ENCODE measurements at places on chromosomes 1 and 21.

DNA sequence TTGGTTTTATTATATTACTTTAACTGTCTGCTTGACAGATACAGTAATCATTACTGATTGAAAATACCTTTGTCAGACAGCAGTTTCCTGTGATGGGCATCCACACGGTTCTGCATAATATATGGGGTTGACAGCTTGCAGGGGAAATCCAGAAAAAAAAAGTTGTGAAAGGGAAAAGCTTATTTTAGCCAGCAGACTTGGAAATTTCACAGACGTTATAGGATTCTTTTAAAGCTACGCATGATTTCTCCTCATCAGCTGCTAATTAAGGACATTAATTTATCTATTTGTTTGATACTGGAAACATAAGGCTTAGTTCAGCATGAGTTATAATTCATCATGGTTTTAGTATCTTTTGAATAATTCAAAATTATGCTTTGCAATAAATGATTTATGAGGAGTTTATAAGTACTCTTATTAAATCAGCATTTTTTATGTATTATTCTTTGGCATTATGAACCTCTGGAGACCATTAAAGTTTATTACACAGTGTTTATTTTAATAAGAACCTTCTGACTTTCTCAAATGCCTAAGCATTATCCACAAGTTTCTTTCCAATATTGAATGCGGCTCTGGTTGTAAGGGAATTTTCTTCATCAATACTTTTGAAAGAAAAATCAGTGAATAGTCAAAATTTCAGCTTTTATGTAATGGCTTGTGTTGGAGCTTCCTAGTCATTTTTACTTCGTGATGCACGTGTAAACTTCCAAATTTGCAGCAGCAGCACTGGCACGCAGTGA lies 235.3 kb upstream of the KCNK2 start:
- H3K27me3 ChIP-seq, result no peaks in the 10 kb centered on the region
- H3K27ac ChIP-seq, result no peak overlapping the region
- DNase-seq, result peak; percentile 18

- no peak overlapping the region for H3K27ac ChIP-seq
- H3K27me3 ChIP-seq, result no peaks in the 10 kb centered on the region
- peaks cover 3% of the 10 kb centered on the region for H3K4me1 ChIP-seq
- DNase-seq, result no peak
- H3K36me3 ChIP-seq, result no peaks in the 10 kb centered on the region
- no peak overlapping the region for H3K4me3 ChIP-seq
Observed at GRCh38 chr1:70462611-70463010, 51.5 kb downstream of the CTH start.

DNA sequence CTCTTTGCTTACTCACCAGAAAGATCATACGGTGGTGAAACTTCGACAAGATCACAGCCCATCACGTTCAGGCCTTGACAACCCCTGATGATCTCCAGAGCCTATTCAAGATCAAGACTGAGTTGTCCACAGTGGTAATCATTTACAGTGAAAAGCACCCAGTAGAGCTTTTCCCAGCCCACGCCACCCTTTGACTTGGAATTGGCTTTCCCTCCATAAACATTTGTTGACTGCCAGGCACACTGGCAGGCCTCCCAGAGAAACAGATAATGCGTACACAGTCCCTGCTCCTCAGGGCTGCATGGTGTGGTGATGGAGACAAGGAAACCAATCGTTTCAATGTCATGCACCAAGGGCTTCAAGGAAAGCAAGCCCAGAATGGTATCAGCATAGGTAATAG lies 10.1 kb downstream of the AGMAT start:
- peak; percentile 38 for DNase-seq
- no peaks in the 10 kb centered on the region for H3K27me3 ChIP-seq
- H3K4me3 ChIP-seq, result no peak overlapping the region
- no peaks in the 10 kb centered on the region for H3K4me1 ChIP-seq

GRCh38 chr1:2288311-2288710 lies 60.2 kb downstream of the SKI start:
- peaks cover 57% of the 10 kb centered on the region for H3K4me1 ChIP-seq
- no peak overlapping the region for H3K27ac ChIP-seq
- no peak overlapping the region for H3K4me3 ChIP-seq
- no peaks in the 10 kb centered on the region for H3K36me3 ChIP-seq
- no peaks in the 10 kb centered on the region for H3K27me3 ChIP-seq
- DNase-seq, result no peak

- no peaks in the 10 kb centered on the region for H3K4me1 ChIP-seq
- H3K27me3 ChIP-seq, result no peaks in the 10 kb centered on the region
- no peak overlapping the region for H3K27ac ChIP-seq
- H3K4me3 ChIP-seq, result no peak overlapping the region
- no peak for DNase-seq
Observed at GRCh38 chr1:47915677-47916353, 81.4 kb downstream of the TRABD2B start.

- no peak overlapping the region for H3K27ac ChIP-seq
- peaks cover 41% of the 10 kb centered on the region for H3K36me3 ChIP-seq
- DNase-seq, result no peak
- no peak overlapping the region for H3K4me3 ChIP-seq
- no peaks in the 10 kb centered on the region for H3K27me3 ChIP-seq
Observed at GRCh38 chr1:10283318-10283984, 73.1 kb downstream of the KIF1B start.

GRCh38 chr1:15974855-15975254 lies 1.0 kb downstream of the ZBTB17 start:
- DNase-seq, result no peak
- H3K36me3 ChIP-seq, result peaks cover 2% of the 10 kb centered on the region
- peaks cover 7% of the 10 kb centered on the region for H3K4me1 ChIP-seq
- no peak overlapping the region for H3K4me3 ChIP-seq
- no peaks in the 10 kb centered on the region for H3K27me3 ChIP-seq

GRCh38 chr1:26066160-26066559 lies 1.3 kb downstream of the TRIM63 start:
- no peak for DNase-seq
- no peaks in the 10 kb centered on the region for H3K27me3 ChIP-seq
- H3K4me3 ChIP-seq, result no peak overlapping the region
- peaks cover 7% of the 10 kb centered on the region for H3K4me1 ChIP-seq
- H3K36me3 ChIP-seq, result no peaks in the 10 kb centered on the region

DNA sequence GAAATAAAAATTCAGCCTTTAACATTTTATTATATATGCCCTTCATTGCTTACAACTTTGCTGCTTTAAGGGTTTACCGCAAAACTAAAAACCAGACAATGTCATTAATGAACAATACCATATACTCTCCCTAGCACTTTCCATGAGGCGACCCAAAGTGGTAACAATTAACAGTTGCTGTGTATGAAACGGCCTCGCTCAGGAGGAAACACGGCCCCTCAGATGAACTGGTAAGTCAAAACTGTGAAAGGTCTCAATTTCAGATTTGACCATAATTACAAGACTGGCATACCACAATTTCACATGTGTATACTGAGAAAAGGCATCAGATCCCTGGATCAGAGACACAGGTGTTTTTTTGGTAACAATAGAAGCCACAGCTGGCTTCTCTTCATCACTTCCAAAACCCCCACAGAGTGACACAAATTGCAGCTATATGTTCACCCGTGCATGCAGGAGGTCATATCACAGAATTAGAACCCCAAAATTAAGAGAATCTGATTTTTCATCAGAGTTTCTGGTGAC lies 611.9 kb upstream of the ADAMTS5 start:
- no peak for DNase-seq
- H3K27me3 ChIP-seq, result no peaks in the 10 kb centered on the region
- no peaks in the 10 kb centered on the region for H3K4me1 ChIP-seq
- H3K36me3 ChIP-seq, result no peaks in the 10 kb centered on the region
- H3K27ac ChIP-seq, result no peak overlapping the region

- no peaks in the 10 kb centered on the region for H3K27me3 ChIP-seq
- H3K27ac ChIP-seq, result peak overlapping the region; percentile 9
- no peak overlapping the region for H3K4me3 ChIP-seq
- DNase-seq, result no peak
- no peaks in the 10 kb centered on the region for H3K36me3 ChIP-seq
Observed at GRCh38 chr21:42260121-42260520, 41.2 kb downstream of the ABCG1 start.

- H3K4me1 ChIP-seq, result no peaks in the 10 kb centered on the region
- no peak for DNase-seq
- no peaks in the 10 kb centered on the region for H3K36me3 ChIP-seq
- H3K27me3 ChIP-seq, result no peaks in the 10 kb centered on the region
- H3K4me3 ChIP-seq, result no peak overlapping the region
Observed at GRCh38 chr1:176379626-176380339, 83.2 kb upstream of the PAPPA2 start.

DNA sequence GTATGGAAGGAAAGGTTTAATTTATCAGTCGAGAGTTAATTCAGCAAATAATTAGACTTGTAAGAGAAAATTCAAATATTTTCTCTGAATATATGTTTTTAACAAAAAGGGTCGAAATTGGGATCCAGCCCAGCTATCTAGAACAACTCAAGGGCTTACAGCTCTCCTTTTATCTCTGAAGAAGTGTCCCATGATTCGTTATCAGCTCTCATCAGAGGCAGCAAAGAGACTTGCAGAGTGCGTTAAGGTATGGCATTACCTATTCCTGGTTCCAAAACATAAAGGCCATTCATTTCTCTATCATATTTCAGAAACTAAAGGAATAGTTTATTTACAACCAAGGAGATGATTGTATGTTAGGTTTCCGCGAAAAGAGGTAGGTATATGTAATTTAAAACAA lies 9.4 kb downstream of the VPS45 start:
- no peak for DNase-seq
- no peak overlapping the region for H3K4me3 ChIP-seq
- no peaks in the 10 kb centered on the region for H3K4me1 ChIP-seq
- no peak overlapping the region for H3K27ac ChIP-seq

DNA sequence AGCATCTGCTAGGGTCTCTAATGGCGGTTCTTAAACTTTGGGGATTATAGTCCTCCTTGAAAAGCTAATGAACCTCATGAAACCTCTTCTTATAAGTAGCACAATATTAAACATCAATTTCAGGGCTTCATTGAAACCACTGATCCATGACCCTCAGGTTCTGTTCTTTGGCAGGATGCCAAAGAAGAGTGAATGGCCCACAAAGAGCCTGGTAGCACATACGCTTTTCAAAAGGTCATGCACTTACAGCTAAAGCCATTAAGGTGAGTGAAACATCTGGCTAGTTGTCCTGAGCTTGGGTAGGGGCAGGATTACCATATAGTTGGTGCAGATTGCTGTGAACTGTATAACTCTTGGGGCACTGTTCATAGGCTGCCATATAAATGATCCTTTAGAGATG lies 42.3 kb downstream of the MDM4 start:
- no peaks in the 10 kb centered on the region for H3K27me3 ChIP-seq
- DNase-seq, result no peak
- H3K4me1 ChIP-seq, result no peaks in the 10 kb centered on the region
- no peak overlapping the region for H3K27ac ChIP-seq
- peaks cover 3% of the 10 kb centered on the region for H3K36me3 ChIP-seq
- no peak overlapping the region for H3K4me3 ChIP-seq

DNA sequence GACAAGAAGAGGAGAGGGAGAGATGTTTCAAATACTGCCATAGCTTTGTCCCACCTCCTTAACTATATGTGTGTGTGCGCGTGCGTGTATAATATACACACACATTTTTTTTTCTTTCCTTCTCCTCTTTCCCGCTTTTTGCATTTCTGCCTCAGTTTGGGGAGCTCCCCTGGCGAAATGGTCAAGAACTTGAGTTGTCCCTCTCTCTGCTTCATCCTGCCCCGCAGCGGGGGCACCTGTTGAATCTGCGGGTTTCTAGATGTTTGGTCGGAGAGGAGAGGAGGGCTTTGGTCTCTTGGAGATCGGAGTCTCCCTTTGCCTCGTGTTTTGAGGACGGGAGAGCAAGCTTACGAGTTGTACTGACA lies 504 bp downstream of the SCCPDH start:
- no peaks in the 10 kb centered on the region for H3K27me3 ChIP-seq
- H3K4me3 ChIP-seq, result peak overlapping the region; percentile 85
- H3K27ac ChIP-seq, result peak overlapping the region; percentile 90
- H3K36me3 ChIP-seq, result peaks cover 20% of the 10 kb centered on the region
- H3K4me1 ChIP-seq, result peaks cover 3% of the 10 kb centered on the region
- DNase-seq, result peak; percentile 85

GRCh38 chr1:11455967-11456570 lies 22.9 kb upstream of the DISP3 start:
- peaks cover 2% of the 10 kb centered on the region for H3K27me3 ChIP-seq
- DNase-seq, result peak; percentile 17
- H3K4me3 ChIP-seq, result no peak overlapping the region
- no peaks in the 10 kb centered on the region for H3K4me1 ChIP-seq
- no peaks in the 10 kb centered on the region for H3K36me3 ChIP-seq
- no peak overlapping the region for H3K27ac ChIP-seq

- H3K4me1 ChIP-seq, result peaks cover 26% of the 10 kb centered on the region
- no peak overlapping the region for H3K27ac ChIP-seq
- H3K4me3 ChIP-seq, result no peak overlapping the region
- H3K36me3 ChIP-seq, result no peaks in the 10 kb centered on the region
Observed at GRCh38 chr1:224499204-224499603, 64.6 kb upstream of the WDR26 start.

- H3K27me3 ChIP-seq, result no peaks in the 10 kb centered on the region
- H3K27ac ChIP-seq, result no peak overlapping the region
- no peaks in the 10 kb centered on the region for H3K36me3 ChIP-seq
- H3K4me1 ChIP-seq, result no peaks in the 10 kb centered on the region
Observed at GRCh38 chr1:99445486-99445885, 181.2 kb downstream of the PLPPR4 start.

GRCh38 chr21:39670701-39671100 lies 58.0 kb downstream of the B3GALT5 start:
- H3K4me3 ChIP-seq, result no peak overlapping the region
- no peaks in the 10 kb centered on the region for H3K36me3 ChIP-seq
- H3K27ac ChIP-seq, result no peak overlapping the region
- no peaks in the 10 kb centered on the region for H3K27me3 ChIP-seq
- peaks cover 9% of the 10 kb centered on the region for H3K4me1 ChIP-seq
- no peak for DNase-seq

DNA sequence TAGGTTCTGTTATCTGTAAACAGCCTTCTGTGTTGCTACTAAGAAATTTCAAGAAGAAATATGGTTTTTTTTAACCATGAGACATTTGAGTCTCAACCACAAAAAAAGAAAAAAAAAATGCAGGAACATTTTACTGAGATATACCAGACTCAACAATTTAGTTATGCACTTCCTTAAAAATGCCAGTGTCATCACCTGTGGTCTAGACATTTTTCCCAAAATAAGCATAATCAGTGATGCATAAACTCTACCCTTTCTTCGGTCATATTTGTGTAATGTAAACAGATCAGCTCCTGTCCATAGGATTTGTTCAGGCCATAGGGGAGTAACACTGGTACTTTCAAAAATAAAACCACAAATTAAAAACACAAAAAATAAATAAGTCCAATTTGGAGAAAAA lies 122.6 kb upstream of the TNFSF4 start:
- H3K27me3 ChIP-seq, result no peaks in the 10 kb centered on the region
- no peak overlapping the region for H3K4me3 ChIP-seq
- no peak for DNase-seq
- H3K27ac ChIP-seq, result no peak overlapping the region
- H3K4me1 ChIP-seq, result no peaks in the 10 kb centered on the region
- H3K36me3 ChIP-seq, result no peaks in the 10 kb centered on the region

- no peak overlapping the region for H3K27ac ChIP-seq
- DNase-seq, result no peak
- H3K4me1 ChIP-seq, result no peaks in the 10 kb centered on the region
- no peaks in the 10 kb centered on the region for H3K36me3 ChIP-seq
- no peaks in the 10 kb centered on the region for H3K27me3 ChIP-seq
Observed at GRCh38 chr1:68831281-68831680, 334.4 kb upstream of the DEPDC1 start.
